Testis (tissue), 5 donors: ENCODE measurements at places on chromosomes 2 and 18.

- no peaks in the 10 kb centered on the region for H3K27me3 ChIP-seq
- peak; percentile 88 for DNase-seq
- H3K4me1 ChIP-seq: peaks cover 45% of the 10 kb centered on the region
- H3K4me3 ChIP-seq: peak overlapping the region; percentile 70
Measured at GRCh38 chr2:74002505-74003421, 18.1 kb downstream of the TET3 start.

GRCh38 chr18:4102901-4103300 lies 352.2 kb downstream of the DLGAP1 start:
- no peaks in the 10 kb centered on the region for H3K4me1 ChIP-seq
- no peaks in the 10 kb centered on the region for H3K36me3 ChIP-seq
- H3K27ac ChIP-seq: no peak overlapping the region
- H3K27me3 ChIP-seq: no peaks in the 10 kb centered on the region
- no peak for DNase-seq

- H3K27ac ChIP-seq: no peak overlapping the region
- H3K36me3 ChIP-seq: no peaks in the 10 kb centered on the region
- H3K4me3 ChIP-seq: no peak overlapping the region
- DNase-seq: no peak
Measured at GRCh38 chr2:25032094-25032493, 9.8 kb upstream of the EFR3B start.

GRCh38 chr2:25829377-25829704 lies 48.9 kb downstream of the ASXL2 start:
- no peak for DNase-seq
- no peak overlapping the region for H3K27ac ChIP-seq
- H3K4me3 ChIP-seq: no peak overlapping the region
- no peaks in the 10 kb centered on the region for H3K36me3 ChIP-seq

GRCh38 chr2:47426786-47427185 lies 23.8 kb downstream of the MSH2 start:
- DNase-seq: no peak
- no peaks in the 10 kb centered on the region for H3K27me3 ChIP-seq
- H3K4me3 ChIP-seq: no peak overlapping the region
- H3K36me3 ChIP-seq: no peaks in the 10 kb centered on the region
- no peak overlapping the region for H3K27ac ChIP-seq
- no peaks in the 10 kb centered on the region for H3K4me1 ChIP-seq

- DNase-seq: no peak
- no peaks in the 10 kb centered on the region for H3K27me3 ChIP-seq
- no peak overlapping the region for H3K4me3 ChIP-seq
- no peaks in the 10 kb centered on the region for H3K36me3 ChIP-seq
- H3K27ac ChIP-seq: no peak overlapping the region
Measured at GRCh38 chr18:9067823-9068222, 34.7 kb upstream of the NDUFV2 start.

DNA sequence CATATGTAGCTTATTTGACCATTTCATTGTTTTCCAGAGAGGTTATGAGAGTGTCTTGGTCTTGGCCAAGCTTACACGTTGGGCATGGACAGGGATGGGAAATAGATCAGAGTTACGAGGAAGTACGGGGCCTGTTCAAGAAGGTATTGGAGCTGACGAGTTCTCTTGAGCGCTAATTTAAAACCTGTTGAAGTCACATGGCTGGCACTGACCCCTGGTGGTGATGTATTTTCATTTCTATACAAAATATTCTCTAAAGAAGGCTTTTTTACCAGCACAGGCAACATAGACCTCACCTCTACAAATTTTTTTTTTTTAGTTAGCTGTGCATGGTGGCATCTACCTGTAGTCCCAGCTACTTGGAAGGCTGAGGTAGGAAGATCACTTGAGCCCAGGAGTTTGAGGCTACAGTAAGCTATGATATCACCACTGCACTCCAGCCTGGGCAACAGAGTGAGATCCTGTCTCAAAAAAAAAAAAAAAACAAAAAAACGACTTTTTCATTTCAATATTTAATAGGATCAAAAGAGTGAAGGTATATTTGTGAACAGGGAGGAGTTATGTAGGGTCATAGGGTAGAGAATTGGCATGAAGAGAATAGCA lies 19.6 kb downstream of the UGP2 start:
- H3K4me1 ChIP-seq: no peaks in the 10 kb centered on the region
- H3K4me3 ChIP-seq: no peak overlapping the region
- DNase-seq: peak; percentile 67
- H3K27me3 ChIP-seq: no peaks in the 10 kb centered on the region
- H3K36me3 ChIP-seq: no peaks in the 10 kb centered on the region

- peaks cover 2% of the 10 kb centered on the region for H3K4me1 ChIP-seq
- no peak overlapping the region for H3K27ac ChIP-seq
- no peaks in the 10 kb centered on the region for H3K36me3 ChIP-seq
- H3K4me3 ChIP-seq: no peak overlapping the region
- no peak for DNase-seq
Measured at GRCh38 chr2:27622921-27623384, 5.9 kb downstream of the CCDC121 start.

DNA sequence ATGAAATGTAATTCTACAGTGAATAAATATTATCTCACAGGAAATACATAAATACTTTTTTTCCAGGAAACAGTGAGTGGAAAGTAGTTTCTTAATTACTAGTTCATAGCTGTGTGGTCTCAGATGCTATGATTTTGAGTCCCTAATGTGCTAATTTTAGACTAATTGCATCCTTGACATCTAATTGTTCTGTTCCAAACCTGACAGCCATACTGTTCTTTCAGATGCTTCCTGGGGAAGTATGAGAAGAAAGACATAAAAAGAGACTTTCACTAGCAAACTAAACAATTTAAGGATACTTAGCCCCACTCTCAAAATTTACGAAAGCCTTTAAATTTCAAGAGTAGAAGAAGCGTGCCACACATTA lies 350.9 kb upstream of the CDH20 start:
- H3K27ac ChIP-seq: no peak overlapping the region
- H3K4me3 ChIP-seq: no peak overlapping the region
- H3K27me3 ChIP-seq: no peaks in the 10 kb centered on the region

DNA sequence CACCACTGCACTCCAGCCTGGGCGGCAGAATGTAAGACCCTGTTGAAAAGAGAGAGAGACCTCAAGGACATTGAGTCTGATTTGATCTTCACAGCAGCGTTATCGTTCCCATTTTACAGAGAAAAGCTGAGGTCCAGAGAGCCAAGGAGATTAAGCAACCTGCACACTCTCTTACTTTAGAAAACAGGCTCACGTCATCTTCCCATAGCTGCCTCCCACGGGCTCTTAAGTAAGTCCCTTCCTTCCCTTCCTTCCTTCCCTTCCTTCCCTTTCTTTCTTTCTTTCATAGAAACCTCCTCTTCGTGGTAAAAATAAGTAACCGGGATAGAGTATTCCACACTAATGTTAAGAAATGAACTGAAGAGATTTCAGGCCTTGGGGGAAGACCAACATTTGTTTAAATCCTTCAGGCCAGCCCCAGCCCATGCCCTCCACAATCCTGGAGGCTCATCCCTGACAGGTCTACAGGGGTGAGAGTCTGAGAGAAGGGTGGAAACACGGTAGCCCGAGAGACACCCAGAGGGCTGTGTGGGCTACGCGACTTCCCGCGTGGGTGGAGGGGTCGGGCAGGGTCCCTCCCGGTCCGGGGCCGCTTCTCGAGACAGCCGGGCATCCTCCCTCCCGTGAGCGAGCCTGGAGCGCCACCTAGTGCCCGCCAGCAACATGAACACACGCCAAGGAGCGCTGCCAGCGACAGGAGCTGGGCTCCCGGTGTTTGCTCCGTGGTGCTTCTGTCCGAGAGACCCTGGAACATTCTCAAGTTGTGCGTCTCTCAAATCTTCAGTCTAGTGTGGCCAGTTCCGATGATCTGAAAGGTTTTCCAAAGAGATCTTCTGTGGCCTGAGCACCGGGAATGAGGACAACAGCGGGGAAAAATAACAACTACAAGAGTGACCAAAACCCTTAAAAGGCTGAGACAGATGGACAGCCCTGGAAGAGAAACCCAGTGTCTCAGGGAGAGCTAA lies 160.3 kb downstream of the INO80D start:
- H3K36me3 ChIP-seq: no peaks in the 10 kb centered on the region
- H3K4me3 ChIP-seq: no peak overlapping the region
- no peaks in the 10 kb centered on the region for H3K27me3 ChIP-seq
- no peak overlapping the region for H3K27ac ChIP-seq
- DNase-seq: peak; percentile 85
- H3K4me1 ChIP-seq: no peaks in the 10 kb centered on the region

- no peak overlapping the region for H3K4me3 ChIP-seq
- no peaks in the 10 kb centered on the region for H3K4me1 ChIP-seq
- no peaks in the 10 kb centered on the region for H3K36me3 ChIP-seq
- no peaks in the 10 kb centered on the region for H3K27me3 ChIP-seq
- no peak for DNase-seq
- H3K27ac ChIP-seq: no peak overlapping the region
Measured at GRCh38 chr2:117714110-117714509, 100.4 kb upstream of the DDX18 start.

DNA sequence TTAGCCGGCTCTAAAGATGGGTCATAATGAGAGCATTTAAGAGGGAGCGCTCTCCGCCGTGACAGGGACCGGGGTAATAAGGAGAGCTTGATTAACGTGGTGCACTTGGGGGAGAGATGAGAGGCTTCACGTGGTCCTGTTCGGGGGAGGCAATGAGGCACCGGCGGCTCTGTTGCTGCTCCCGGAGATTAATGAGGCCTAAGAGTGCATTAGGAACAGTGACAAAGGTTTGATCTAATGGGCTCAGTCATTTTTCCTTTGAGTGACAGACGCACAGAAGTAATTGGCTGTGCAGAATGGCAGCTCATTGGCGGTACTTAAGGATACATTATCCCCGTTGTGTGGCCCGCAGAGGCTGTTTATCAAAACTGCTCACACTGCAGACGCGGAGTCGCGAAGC lies 250.7 kb downstream of the GBX2 start:
- DNase-seq: no peak
- no peak overlapping the region for H3K4me3 ChIP-seq
- H3K27me3 ChIP-seq: no peaks in the 10 kb centered on the region
- no peaks in the 10 kb centered on the region for H3K4me1 ChIP-seq
- H3K27ac ChIP-seq: no peak overlapping the region

DNA sequence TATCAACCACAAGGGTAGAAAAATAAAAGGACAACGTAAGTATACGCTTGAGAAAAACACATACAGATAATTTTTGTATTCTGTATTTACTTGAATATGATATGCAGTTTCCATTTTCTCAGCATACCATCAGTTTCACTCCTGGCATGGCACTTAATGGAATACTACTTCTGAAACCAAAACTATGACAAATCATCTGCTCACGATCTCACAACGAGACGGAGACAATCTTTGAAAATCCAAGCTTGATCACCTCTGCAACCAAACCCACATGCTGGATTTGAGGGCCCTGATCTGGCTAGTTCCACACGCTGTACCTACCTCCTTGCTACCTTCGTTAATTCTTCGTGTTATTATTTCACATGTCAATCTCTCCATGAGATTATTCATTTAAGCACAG lies 387.6 kb downstream of the NBAS start:
- no peaks in the 10 kb centered on the region for H3K36me3 ChIP-seq
- peaks cover 18% of the 10 kb centered on the region for H3K4me1 ChIP-seq
- no peaks in the 10 kb centered on the region for H3K27me3 ChIP-seq
- H3K27ac ChIP-seq: no peak overlapping the region
- H3K4me3 ChIP-seq: no peak overlapping the region

DNA sequence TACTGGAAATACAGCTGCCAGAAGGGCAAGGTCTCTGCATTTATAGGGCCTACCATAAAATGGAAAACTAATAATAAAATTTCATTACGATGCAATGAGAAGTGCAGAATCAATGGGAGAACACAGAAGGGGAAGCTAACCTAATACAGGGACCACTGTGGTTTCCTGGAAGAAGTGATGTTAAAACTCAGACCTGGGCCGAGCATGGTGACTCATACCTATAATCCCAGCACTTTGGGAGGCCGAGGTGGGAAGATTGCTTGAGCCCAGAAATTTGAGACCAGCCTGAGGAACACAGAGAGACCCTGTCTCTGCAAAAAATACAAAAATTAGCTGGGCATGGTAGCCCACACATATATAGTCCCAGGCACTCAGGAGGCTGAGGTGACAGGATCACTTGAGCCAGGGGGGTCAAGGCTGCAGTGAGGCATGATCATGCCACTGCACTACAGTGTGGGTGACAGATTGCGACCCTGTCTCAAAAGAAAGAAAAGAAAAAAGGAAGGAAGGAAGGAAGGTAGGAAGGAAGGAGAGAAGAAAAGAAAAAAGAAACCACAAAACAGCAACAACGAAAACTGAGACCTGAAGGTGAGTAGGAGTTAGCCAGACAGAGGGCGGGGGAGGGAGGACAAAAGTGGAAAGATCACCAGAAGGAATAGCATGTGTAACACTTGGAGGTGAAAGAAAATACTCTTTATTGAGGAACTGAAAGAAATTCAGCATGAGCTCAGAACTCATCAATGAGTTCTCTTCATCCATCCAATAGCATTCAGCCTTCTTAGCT lies 58.3 kb upstream of the DTNA start:
- H3K36me3 ChIP-seq: no peaks in the 10 kb centered on the region
- peaks cover 8% of the 10 kb centered on the region for H3K4me1 ChIP-seq
- no peak overlapping the region for H3K27ac ChIP-seq
- no peak for DNase-seq
- no peaks in the 10 kb centered on the region for H3K27me3 ChIP-seq
- H3K4me3 ChIP-seq: no peak overlapping the region

DNA sequence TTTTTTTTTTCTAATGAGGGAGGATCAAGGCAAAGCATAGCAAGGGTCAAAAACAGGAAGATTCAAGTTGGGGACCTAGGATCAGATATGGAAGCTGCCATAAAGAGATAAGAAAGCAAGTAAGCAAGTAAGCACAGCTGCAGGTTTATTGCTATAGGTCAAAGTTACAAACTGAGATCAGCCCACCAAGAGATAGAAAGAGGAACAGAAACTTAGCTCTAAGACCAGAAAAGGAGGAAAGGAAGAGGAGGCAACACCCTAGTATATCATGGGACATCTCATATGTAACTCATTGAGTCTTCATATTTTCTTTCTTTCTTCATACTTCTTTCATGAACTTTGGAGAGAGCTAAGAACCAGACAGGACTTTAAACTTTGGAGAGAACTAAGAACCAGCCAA lies 295.9 kb upstream of the CRIM1 start:
- H3K27me3 ChIP-seq: no peaks in the 10 kb centered on the region
- DNase-seq: no peak
- H3K36me3 ChIP-seq: no peaks in the 10 kb centered on the region
- H3K27ac ChIP-seq: no peak overlapping the region
- H3K4me1 ChIP-seq: no peaks in the 10 kb centered on the region
- no peak overlapping the region for H3K4me3 ChIP-seq

- peaks cover 6% of the 10 kb centered on the region for H3K4me1 ChIP-seq
- H3K27me3 ChIP-seq: no peaks in the 10 kb centered on the region
- peak; percentile 40 for DNase-seq
- peak overlapping the region; percentile 89 for H3K4me3 ChIP-seq
Measured at GRCh38 chr18:21741562-21742314, 1.1 kb downstream of the MIB1 start.

GRCh38 chr18:37275237-37275741 lies 290.3 kb downstream of the CELF4 start:
- H3K27ac ChIP-seq: no peak overlapping the region
- peak; percentile 19 for DNase-seq
- H3K27me3 ChIP-seq: no peaks in the 10 kb centered on the region

DNA sequence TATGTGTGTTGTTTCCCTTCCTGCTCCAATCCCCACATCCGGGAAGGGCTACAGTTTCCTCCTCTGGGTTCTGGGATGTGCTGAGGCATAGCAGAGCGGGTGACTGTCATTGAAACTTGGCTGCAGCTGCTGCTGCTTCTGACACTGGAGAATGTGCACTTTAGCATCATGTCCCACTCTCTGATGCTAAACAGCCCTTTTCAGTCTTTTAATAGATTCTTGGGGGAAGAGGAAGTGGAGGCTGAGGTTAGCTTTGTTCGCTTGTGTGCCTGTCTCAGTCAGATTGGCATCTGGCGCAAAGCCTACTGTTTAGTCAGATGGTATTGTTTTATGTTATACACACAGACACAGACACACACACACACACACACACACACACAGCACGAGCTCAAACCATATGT lies 136.5 kb upstream of the RND3 start:
- H3K27ac ChIP-seq: no peak overlapping the region
- H3K36me3 ChIP-seq: no peaks in the 10 kb centered on the region
- H3K4me1 ChIP-seq: peaks cover 15% of the 10 kb centered on the region
